Right renal pelvis (tissue), 4 donors: ENCODE measurements at places on chromosomes 12 and 14. TPM values are rescaled to one million over a fixed set of nuclear protein-coding genes. Genes with fewer than 3 reads are reported as not detected.

SMCO2 gene
- polyA plus RNA-seq, result not detected

SALL2 gene
- 60.6 TPM for polyA plus RNA-seq

GRCh38 chr12:124593851-124594401 is 26.5 kb upstream of the NCOR2 start:
- no peak for DNase-seq

DNA sequence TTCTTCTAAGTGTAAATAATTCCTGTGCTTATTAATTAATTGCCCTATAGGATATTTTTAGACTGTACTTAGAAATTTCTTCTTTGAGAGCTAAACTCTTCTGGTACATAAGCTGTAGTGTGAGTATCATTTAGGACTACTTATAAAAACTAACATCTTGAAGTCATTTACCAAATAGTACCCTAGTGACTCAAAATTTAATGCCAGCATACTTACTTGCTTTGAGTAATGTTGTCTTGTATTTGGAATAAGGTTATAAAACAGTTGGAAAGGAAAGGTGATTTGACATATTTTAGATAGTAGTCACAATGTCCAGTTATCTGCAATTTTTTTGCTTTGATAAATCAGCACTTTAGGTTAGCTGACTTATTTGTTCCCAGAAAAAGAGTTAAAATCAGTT is 39.1 kb downstream of the SPATA7 start:
- DNase-seq, result no peak

GRCh38 chr14:104735830-104736642 is 12.0 kb downstream of the ADSS1 start:
- DNase-seq, result no peak

- DNase-seq, result no peak
Observed at GRCh38 chr12:75795125-75795524, 236.5 kb downstream of the PHLDA1 start.
